Stimulated activated CD8-positive, alpha-beta memory T cell treated with anti-CD3 and anti-CD28 coated beads, Interleukin-7, amount 100 ng/mL, for 4 hours (primary cell): ENCODE measurements at places on chromosomes 13 and 19.

DNA sequence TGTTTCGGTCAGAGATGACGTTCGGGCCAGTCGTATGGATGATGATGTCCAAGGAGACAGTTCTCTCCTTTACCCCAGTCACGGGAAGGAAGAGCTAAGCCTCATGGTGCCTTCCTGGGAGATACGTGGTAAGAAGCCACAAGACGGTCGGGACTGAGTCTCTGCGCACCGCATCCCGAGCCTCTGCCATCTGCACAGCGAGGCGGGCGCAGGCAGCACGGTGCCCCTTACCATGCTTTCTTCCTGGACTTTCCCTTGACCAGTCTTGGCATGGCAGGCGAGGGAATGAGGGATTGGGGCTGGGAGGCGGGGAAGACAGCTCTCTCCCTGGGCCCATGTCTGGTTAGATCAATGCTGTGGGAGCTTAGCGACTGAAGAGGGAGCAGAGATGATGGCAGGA is 10.1 kb upstream of the LAIR2 start:
- DNase-seq, result no peak

DNA sequence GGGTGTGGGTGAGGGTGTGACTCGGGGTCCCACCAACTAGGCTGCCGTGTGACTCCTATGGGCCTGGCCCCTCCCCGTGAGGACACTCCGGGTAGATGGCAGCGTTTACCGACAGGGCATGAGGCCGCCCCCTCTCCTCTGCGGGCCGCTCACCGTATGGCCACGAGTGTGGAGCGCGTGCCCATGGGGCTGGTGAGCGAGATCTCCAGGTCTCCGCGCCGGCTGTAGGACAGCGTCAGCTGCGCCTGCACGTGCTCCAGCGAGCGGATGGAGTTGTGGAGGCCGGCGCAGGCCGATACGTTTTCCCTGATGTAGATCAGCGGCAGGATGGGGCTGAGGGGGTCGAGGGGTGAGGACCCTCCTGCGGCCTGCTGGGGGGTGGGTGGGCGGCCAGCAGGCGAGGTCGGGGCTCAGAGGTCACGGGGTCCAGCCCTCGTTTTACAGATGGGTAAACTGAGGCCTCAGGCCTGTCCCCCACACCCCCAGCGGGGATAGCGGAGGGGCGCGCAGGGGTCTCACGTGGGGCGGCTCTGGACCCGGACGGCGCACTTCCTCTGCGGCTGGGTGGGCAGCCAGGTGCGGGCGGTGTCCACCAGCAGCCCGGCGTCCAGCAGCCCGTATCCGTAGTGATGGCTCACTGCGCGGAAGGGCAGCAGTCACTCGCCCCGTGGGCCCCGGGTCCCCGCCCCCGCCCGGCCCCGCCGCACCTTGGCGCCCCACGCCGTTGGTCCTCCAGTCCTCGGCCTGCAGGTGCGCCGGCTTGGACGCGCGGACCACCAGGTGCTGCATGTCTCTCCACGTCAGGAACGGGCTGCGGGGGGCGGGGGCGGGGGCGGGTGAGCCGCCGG is 4.3 kb upstream of the C19orf25 start:
- DNase-seq, result no peak

GRCh38 chr19:50418176-50419021 is at the start of gene SPIB:
TSS of gene SPIB (plus strand) at chr19:50418938. CDS start at chr19:50418963, 25 bp downstream.
- no peak for DNase-seq

DNA sequence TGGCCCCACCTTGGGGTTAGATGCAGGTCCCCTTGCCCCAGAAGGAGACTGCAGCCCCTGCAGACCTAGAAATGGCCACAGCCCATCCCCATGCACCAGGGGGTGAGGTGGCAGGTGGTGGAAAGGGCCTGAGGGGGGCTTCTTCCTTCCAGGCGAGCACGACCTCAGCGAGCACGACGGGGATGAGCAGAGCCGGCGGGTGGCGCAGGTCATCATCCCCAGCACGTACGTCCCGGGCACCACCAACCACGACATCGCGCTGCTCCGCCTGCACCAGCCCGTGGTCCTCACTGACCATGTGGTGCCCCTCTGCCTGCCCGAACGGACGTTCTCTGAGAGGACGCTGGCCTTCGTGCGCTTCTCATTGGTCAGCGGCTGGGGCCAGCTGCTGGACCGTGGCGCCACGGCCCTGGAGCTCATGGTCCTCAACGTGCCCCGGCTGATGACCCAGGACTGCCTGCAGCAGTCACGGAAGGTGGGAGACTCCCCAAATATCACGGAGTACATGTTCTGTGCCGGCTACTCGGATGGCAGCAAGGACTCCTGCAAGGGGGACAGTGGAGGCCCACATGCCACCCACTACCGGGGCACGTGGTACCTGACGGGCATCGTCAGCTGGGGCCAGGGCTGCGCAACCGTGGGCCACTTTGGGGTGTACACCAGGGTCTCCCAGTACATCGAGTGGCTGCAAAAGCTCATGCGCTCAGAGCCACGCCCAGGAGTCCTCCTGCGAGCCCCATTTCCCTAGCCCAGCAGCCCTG is 4.2 kb upstream of the F10 start:
- no peak for DNase-seq

DNA sequence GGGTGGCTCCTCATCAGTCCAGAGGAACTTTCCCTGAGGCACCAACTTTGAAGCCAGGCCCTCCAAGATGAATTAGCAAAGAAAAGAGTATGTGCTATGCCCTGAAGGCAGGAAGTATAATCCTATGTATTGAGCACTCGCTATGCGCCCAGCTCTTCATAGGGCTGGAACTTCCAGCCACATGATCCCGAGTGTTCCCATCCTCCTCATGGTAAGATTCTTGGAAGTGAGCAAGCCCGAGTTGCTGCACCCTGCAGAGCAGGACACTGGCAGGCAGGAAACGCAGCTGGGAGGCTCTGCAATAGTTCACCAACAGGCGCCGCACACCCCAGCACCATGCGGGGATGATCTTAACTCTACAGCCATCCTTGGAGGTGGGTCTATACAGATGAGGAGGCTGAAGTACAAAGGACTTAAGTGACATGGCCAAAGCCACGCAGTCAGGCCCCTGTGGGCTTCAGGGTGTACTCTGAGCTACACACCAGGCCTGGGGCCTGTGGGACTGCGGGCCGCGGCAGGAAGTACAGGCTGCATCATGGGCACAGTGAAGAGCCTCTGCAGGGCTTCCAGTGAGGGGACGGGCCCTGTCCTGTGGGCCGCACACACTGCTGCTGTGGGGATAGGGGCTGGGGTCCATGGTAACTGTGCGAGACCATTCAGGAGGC is 25.1 kb downstream of the C19orf47 start:
- no peak for DNase-seq

DNA sequence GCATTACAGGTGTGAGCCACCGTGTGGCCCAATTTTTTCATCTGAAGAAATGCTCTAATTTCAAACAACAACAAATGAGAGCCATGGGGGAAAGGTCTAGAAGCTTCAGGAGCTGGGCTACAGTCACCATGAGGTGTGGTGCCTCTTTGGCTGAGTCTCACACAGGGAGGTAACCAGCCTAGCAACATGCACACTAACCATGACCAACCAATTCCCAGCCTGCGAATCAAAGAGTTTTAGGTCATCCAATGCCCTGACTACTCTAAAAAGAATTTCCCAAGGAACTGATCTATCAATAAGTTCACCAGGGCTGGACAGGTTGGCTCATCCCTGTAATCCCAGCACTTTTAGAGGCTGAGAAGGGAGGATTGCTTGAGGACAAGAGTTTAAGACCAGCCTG is 29.9 kb downstream of the PBX4 start:
- DNase-seq, result no peak

GRCh38 chr19:5974721-5975387 is 3.1 kb downstream of the RANBP3 start:
- DNase-seq, result peak; percentile 15

- DNase-seq, result no peak
These were observed 120.2 kb downstream of the UBL3 start for GRCh38 chr13:29730253-29730652.

- peak; percentile 4 for DNase-seq
These were observed 339.0 kb downstream of the RFC3 start for GRCh38 chr13:34156841-34157365.

DNA sequence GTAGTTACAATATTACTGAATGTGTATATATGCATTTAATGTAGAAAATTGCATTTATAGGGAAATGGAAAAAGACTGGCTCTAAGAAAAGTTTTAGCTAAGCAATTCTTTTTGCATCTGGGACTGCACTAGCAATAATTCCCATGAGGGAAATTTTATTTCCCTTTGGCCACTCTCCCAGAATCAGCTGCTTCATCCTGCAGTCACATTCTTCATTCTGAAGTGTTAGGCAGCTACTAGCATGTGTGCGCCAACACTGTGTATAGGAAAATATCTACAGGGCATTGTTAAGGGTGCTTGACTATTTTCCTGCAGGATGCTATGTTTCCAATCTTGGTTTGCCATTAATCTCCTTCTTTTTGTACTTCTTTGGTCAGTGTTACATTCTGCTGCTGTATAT is 312.8 kb upstream of the PCDH20 start:
- no peak for DNase-seq

DNA sequence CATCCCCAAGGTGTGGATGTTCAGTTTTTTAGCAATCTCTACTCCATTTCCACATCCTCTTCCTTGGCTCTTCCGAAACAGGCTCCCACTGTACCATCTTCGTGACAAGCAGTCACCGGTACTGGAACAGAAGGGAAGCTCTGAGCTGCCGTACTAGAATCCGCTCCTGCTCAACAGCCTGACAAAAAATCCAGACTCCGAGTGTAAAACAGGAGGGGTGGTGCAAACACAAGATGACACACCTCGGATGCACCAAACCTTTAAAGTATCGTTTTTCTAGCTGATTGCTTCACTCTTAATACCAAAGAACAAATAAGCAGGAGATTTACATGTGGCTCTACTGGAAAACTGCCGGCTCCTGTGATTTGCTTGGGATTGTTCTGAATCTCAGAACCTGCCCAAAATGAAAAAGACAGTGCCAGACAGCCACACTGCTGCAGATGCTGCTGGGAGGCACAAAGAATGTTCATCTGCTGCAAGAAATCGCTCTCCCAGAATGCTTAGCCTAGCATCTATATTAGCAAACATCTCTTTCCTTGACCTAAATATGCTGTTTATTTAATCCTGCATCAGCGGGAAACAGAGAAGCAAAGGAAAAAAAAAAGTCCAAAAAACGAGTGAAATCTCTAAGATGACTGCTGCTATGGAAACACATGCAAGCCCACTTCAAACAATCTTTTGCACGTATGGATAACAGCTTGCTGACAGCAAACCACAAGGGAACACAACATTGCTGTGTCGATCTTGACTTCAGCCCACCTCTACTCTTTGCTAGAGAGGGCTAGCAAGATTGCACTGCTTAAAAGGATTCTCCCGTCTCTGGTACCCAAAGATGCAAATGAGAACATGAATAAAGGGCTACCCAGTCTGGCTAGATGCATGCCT is 38.0 kb upstream of the DOCK9 start:
- no peak for DNase-seq

- no peak for DNase-seq
These were observed 2.6 kb upstream of the SIGLEC7 start for GRCh38 chr19:51139299-51140014.

GRCh38 chr19:32971012-32971595 is 654 bp downstream of the CEP89 start:
- no peak for DNase-seq

- DNase-seq, result no peak
These were observed 13.7 kb downstream of the UBE2L5 start for GRCh38 chr13:30435911-30436451.
